ENCODE measurements at places on chromosomes 3 and 15.

GRCh38 chr15:25568751-25569150 lies 129.9 kb upstream of the UBE3A start:
- DNase-seq, result no peak

DNA sequence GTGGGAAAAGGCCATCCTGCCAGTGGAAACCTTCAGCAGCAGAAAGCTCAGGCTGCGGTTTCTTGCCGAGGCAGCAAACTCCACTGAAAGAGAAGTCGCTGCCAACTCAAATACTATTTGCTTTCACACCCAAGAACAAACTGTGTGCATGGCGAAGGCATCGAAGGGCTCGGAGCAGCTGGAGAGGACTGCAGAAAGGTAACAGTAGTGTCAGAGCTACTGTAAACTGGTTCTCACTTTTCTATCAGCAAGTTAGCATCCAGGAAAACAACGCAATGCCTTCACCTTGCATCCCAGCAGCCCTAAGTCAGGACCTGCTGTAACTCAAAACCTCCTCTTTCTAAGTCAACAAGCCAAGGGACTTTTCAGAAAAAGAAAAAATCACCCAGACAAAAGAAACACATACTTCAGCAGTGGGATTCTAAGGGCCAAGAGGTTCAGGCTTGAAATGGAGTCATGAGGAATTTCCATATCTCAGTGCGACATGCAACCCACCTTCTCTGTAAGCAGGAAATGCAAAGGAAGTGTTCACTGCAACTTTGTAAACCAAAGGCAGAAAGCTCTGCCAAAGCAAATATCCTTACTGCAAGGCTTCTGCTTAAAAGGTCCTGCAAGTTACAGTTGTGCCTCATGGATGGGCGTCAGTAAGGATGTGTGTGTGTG lies 193.5 kb downstream of the FOXP1 start:
- DNase-seq, result peak; percentile 37

DNA sequence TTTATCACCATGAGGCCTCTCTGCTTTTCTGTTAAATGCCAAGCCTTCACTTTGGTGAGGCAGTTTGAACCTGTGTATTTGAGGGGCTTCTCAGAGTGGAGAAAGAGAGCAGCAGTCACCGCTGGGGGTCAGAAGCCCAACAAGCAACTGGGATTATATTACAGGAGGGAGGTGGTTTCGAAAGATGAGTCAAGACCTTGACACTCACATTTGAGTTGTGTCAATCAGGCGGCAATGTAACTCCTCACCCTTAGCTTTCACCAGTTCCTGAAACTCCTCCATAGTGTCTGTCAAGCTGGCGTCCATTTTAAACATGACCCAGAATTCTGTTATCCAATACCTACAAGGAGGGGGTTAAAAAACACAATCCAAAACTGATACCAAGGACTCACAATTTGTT lies 46.5 kb downstream of the RASGRP1 start:
- no peak for DNase-seq

DNA sequence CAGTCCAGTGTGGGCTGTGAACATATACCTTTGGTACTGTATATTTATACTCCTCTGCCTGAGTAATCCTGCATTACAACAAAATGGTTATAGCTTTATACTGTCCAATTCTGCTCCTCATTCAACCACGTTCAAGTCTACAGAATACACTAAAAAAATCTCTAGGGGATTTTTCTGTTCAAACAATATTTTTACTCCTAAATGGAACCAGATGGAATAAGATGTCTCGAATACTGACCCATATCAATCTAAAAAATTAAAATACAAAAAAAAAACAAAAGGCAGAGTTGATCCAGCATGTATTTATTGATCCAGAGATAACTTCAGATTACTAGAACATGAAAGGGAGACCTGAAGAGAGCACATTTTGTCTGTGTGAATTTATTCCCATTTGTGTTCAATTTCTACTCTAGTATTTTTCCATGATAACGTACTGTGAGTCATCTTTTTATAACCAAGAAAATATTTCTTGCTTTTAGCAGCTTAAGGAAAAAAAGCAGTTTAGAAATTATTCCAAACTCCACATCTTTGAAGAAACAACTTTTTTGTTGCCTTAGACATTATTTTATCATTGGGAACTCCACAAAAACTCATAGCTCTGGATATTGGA lies 910.7 kb downstream of the TBL1XR1 start:
- DNase-seq, result no peak

DNA sequence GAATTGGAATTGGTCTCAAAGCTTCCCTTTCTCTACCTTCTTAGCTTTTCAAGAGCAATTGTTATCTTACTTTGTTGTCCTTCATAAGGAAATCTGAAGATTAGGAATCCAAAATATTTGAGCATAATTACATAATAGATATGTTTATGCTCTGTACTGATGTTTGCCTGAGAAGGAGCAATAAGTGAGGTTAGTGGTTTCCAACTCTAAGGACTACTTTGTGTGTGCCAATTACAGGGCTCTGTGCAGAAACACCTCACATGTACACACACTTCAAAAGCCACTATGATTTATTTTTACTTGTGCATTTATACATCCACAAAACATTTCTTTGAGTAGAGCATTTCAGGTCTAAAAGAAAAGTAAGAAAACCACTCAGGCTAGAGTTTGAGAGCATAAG lies 49.9 kb downstream of the MME start:
- DNase-seq, result no peak

DNA sequence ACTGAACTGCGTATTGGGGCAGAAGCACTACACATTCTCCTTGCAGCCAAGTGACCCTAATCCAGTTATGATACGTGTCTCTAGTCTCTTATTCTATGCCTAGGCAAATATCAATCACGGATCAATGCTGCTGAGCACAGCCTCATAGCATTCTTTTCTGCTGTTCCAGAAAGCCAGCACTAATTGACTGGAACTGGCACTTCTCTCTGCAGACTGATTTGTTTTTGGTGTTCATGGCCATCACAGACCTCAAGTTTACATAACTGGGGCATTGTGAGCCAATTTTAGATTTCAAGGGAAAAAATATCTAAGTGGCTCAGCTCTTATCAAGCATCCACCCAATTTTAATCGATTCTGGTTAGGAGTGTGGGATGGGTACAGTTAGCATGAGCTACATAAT lies 37.9 kb downstream of the GLDN start:
- DNase-seq, result no peak

DNA sequence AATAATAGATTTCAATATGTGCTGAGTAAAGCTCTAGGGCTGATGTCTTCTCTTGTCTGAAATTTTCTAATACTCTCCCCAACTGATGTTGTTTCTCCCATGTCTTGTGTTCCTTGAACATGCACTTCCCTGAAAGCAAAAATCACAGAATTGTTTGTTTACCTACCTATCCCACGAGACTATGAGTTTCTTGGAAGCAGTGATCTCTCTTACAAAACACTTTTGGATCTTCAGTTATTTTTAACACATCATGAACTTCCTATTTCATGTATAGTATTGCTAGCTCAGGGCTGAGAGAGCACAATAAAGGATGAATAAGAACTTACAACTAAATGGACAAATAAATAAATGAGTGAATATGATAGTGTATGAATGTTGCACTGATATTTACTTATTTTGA lies 365.0 kb downstream of the ROBO2 start:
- no peak for DNase-seq

GRCh38 chr3:177343122-177343625 lies 145.9 kb upstream of the TBL1XR1 start:
- no peak for DNase-seq

DNA sequence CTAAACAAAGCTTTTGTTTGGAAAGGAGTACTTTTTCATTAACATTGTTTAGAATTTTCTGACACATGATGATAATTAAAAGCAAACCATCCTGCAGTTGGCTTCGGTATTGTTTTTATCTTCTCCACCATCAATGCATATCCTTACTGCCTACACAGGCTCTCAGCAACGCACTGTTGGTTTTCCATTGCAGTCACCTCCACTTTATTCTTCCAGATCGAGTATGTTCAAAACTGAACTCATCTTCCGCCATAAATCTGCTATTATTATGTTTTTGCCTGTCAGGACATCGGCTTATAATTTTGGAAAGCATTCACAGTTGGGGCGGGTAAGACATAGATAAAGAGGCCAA lies 589 bp upstream of the SENP5 start:
- no peak for DNase-seq

GRCh38 chr3:53837331-53837730 lies 8.9 kb downstream of the CHDH start:
- DNase-seq, result no peak

DNA sequence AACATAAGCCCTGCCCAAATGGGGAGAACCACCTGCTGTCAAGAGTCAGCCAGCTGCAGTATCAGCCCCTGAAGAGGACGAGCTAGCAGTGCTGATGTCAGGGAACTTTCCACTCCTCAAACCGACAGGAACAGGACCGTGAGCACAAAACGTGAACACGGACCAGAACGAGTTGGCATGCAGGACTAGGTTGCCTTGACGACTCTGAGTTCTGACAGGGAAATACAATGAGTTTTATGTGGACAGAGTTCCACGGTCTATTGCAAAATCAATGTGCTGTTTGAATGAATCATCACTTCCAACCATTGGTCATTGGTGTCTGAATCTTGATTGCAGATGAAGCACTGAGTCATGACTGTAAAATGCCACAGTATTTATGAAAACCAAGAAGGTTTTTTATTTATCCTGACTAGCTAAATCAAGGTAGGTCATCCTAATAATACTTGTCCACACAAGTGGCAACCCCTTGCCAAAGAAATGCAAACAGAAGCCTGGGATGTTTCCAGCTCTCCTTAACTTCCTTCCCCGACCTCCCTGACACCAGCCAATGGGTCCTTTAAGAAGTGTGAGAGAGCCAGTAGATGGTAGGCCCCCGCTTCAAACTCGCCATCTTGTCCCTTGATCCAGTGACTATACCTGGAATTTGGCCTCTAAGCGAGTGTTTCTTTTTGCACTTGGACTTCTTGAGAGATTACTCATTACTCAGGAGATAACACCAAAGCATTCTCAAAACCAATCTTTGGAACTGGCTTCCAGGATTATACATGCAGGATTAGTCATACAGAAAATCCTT lies 119.6 kb downstream of the ASB7 start:
- peak; percentile 91 for DNase-seq

GRCh38 chr3:89572261-89572660 lies 464.8 kb downstream of the EPHA3 start:
- DNase-seq, result no peak

GRCh38 chr3:15769256-15769915 lies 28.4 kb downstream of the ANKRD28 start:
- no peak for DNase-seq

DNA sequence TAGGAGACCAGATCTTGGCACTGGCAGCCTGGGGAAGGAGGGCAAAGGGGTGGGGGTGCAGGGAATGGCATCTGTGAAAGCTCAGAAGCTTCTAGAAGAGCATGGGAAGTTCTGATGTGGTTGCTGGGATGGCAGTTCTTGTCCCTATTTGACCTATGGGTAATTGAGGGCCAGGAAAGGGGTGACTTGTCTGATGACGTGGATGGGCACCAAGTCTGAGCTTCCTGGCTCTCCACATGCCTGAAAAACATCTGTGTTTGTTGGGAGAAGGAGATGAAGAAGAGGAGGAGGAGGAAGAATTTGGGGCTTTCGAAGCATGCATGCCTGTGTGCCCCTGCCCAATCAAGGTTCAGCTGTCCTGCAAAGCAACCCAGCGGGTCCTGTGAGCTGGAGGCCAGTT lies 158.8 kb downstream of the SMAD6 start:
- DNase-seq, result no peak

DNA sequence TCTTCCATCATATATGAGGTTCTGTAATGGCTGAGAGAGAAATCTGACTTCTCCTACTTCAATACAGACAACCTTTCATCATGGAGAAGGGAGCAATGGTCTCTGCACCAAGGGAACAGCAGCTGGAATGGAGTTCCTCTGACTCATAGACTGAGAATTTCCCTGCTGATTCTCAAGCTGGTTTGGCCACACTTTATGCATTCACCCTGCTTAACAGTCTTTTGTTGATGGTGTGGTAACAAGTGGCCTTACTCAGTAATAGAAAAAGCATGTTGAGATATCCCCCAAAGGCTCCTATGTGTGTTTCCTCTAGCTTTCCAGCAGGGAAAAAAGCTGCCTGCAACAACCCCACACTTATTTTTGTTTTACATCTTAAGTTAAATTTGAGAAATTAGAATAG lies 138.1 kb downstream of the GREM1 start:
- DNase-seq, result peak; percentile 61

- peak; percentile 40 for DNase-seq
Measured at GRCh38 chr3:72344236-72344635, 504.0 kb downstream of the SHQ1 start.

GRCh38 chr3:40741729-40742128 lies 217.0 kb downstream of the ZNF621 start:
- DNase-seq, result peak; percentile 32

GRCh38 chr3:146750196-146750595 lies 145.1 kb upstream of the PLSCR5 start:
- DNase-seq, result no peak

- no peak for DNase-seq
Measured at GRCh38 chr3:30548600-30548999, 57.8 kb upstream of the TGFBR2 start.

- no peak for DNase-seq
Measured at GRCh38 chr3:107221856-107222255, 155.4 kb upstream of the CCDC54 start.

- DNase-seq, result no peak
Measured at GRCh38 chr15:55372701-55373440, 35.3 kb downstream of the CCPG1 start.

DNA sequence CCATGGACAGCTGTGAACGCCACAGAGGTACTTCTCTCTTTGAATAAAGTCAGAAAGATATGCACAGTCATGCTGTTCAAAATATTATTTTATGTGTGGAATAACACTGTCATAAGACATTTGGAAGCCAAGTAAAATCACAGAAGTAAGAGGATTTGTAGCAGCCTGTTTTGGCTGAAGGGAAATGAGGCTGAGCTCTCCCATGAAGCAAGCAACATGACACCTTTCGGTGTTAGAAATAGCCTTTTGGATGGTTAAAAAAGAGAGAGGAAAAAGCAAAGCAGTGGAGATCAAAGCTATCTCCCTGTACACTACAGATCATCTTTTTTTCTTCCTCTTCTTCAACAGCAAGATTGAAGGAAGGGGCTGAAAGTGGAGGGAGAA lies 755.3 kb downstream of the ROBO1 start:
- DNase-seq, result no peak

GRCh38 chr15:100786901-100787566 lies 92.6 kb upstream of the ALDH1A3 start:
- no peak for DNase-seq

- no peak for DNase-seq
Measured at GRCh38 chr3:54831112-54831511, 96.7 kb downstream of the LRTM1 start.

- DNase-seq, result no peak
Measured at GRCh38 chr3:129530251-129530791, 1.9 kb downstream of the RHO start.

GRCh38 chr15:90879730-90880366 lies 4.5 kb upstream of the FES start:
- no peak for DNase-seq

- no peak for DNase-seq
Measured at GRCh38 chr3:193389335-193389734, 10.8 kb upstream of the ATP13A5 start.

GRCh38 chr3:66099541-66100065 lies 60.9 kb upstream of the MAGI1 start:
- no peak for DNase-seq

- no peak for DNase-seq
Measured at GRCh38 chr3:152147748-152148147, 121.0 kb upstream of the MBNL1 start.

Data from suppressor macrophage treated with lipopolysaccharide for 4 hours (primary cell).